Effector memory CD4-positive, alpha-beta T cell (primary cell): ENCODE measurements at places on chromosomes 7 and 10.

- DNase-seq: no peak
These were observed 12.7 kb upstream of the TTYH3 start for GRCh38 chr7:2619116-2619515.

- DNase-seq: no peak
These were observed 408.4 kb downstream of the PARD3 start for GRCh38 chr10:34406463-34407323.

DNA sequence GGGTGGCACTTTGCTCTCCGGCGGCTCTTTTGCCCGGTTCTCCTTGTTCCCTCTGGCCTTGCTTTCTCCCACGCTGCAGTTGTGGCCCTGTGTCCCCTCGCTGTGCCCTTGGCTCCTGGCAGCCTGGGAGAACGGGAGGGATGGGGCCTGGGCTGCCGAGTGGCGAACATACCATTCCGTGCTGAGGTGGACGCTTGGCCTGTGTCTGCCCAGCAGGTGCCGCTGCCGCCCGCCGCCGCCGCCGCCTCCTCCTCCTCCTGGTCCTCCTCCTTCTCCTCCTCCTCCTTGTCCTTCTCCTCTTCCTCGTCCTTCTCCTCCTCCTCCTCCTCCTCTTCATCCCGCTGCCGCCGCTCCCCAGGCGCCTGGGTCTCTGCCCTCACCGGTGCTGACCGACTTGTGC, 36.0 kb downstream of the AGAP3 start:
- no peak for DNase-seq

- DNase-seq: no peak
These were observed 253.3 kb upstream of the BMPER start for GRCh38 chr7:33651998-33652515.

- no peak for DNase-seq
These were observed 45.7 kb downstream of the LYZL2 start for GRCh38 chr10:30583778-30584415.

GRCh38 chr10:14195433-14195832, 135.3 kb downstream of the FRMD4A start:
- DNase-seq: no peak

- DNase-seq: no peak
These were observed 4.6 kb downstream of the CDK5 start for GRCh38 chr7:151053096-151053495.

DNA sequence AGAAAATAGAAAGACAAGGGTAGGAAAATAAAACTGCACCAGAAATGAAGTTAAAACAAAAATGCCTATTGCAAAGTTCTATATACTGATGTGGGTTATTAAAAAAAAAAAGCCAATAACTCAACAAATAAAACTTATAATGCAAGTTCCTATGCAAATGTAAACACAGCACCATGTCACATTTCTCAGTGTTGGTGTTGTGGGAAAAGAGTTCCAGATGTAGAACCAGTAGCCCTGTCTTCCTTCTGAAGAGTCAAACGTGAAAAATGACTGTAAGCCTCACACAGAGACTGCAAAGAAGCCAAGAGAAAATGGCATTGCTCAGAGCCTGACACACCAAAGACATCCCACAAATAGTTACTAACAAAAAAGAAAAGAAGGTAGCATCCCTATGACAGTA, 10.1 kb downstream of the PON2 start:
- DNase-seq: no peak

DNA sequence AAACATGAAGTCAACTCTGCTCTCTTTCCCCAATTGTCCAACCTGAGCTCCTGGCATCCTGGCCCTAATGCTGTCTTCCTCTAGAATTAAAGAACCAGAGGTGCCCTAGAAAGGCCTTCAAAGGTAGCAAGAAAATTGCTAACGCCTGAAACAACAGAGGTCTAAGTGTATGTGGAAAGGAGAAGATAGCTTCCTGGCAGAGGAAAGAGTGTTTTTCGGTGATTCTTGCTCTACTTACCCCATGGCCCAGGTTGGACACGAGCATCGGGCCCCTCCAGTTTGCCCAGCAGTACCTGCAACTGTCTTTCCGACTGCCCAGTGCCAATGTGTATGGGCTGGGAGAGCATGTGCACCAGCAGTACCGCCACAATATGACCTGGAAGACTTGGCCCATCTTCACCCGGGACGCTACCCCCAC, 22.2 kb downstream of the MGAM2 start:
- no peak for DNase-seq

DNA sequence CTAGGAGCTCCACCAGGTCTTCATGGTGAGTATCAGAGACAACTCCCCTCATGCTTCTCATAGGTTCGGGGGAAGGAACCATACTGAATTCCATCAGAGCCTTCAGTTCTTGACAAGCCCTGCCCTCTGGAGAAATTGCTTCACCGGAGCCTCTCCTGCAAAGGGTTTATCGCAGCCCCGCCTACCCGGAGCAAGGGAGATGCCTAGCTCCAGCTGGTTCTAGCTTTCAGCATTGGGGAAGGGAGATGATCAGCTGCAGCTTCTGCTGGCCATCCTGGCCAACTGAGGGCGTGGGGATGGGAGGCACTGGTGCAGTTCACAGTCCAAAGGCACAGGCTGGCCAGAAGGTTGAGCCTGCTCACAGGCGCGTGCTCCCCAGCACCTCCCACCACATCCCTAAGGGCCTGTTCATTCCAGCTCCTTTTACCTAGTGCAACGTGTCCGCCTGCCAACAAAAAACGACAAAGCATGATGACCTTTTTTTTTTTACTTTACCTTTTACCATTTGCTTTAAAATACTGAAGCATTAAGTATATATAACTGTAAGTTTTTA, 31.2 kb downstream of the LANCL2 start:
- no peak for DNase-seq

DNA sequence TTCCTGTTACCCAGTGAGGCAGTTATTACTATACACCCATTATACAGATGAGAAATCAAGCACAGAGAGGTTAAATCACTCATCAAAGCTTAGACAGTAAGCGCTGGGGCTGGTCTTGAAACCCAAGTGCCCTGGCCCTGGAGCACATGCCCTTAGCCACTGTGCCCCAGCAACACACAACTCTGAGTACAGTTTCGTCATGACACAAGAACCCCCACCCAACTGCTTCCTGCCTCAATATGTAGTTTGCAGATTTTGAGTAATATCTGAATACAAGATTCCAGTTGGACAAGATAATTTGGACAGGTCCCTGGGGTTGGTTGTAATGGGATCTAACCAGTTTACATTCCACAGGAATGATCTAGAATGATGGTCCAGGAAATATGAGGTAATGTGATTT, 62.8 kb downstream of the SH3PXD2A start:
- DNase-seq: no peak

GRCh38 chr10:125057158-125058001, 103.0 kb downstream of the CTBP2 start:
- DNase-seq: no peak

DNA sequence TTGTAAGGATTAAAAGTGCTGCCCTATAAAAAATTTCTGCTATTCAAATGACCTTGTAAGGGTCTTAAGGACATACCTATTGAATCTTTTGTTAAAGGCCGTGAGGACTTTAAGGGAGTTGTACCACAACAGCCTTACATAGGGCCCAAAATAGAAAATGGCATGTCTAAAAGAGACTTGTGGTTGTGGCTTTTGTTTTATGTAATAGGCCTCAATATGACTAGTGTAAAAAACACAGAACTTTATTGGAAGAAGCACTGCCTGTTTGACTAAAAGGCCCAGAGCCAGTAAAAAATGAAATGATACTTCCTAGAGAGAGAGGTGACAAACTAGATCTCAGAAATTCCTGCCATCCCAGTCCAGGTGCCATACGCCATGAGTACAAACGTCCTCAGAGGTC, 286.6 kb downstream of the SEMA3D start:
- DNase-seq: no peak

- no peak for DNase-seq
These were observed 241.2 kb downstream of the SKIDA1 start for GRCh38 chr10:21284301-21284700.
